Activated naive CD4-positive, alpha-beta T cell treated with Interleukin-2 at 50 U/mL for 16 hours (primary cell): ENCODE measurements at places on chromosomes 5 and 9.

- no peak for DNase-seq
Measured at GRCh38 chr9:127307802-127308201, 43.2 kb downstream of the GARNL3 start.

DNA sequence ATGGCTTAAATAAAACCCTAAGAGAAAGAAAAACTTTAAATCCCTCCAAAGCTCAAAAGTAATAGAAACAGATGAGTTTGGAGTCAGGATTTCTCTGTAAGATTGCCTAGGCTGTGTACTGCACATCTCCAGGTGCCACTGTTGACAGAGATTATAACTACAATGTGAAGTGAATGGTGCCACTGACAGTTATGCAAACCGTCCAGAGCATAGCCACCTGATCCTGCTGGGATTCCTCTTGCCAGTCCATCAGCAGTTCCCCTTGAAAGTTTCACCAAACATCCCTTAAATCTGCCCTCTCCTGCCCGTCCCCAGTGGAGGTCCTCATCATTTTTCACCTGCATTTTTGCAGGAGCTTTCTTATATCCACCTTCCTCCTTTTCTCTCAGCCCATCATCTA lies 42.5 kb downstream of the FXN start:
- DNase-seq: no peak

GRCh38 chr5:129459450-129459776 lies 685 bp upstream of the ADAMTS19 start:
- DNase-seq: no peak

- no peak for DNase-seq
Measured at GRCh38 chr5:14208071-14209021, 65.2 kb downstream of the TRIO start.

DNA sequence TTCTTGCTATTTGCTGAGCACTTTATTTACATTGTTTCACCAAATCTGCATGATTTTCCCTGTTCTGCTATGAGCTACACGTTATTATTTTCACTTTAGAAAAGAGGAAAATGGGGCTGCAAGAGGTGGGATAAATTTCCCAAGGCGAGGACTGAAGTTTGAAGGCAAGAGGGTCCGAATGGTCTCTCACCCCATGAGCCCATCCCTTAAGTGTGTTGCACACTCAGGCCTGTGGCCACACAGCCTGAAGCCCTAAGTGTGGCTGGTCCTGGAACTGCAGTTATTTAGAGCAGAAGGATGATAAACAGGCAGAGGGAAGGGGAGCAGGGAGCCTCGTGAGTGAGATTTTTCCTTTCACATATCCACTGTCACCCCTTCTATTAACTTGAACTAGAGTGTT lies 7.8 kb downstream of the PDE8B start:
- DNase-seq: no peak

- DNase-seq: no peak
Measured at GRCh38 chr5:122581629-122582028, 193.3 kb upstream of the SNX2 start.

GRCh38 chr5:65742565-65743231 lies 20.7 kb downstream of the NLN start:
- peak; percentile 21 for DNase-seq

DNA sequence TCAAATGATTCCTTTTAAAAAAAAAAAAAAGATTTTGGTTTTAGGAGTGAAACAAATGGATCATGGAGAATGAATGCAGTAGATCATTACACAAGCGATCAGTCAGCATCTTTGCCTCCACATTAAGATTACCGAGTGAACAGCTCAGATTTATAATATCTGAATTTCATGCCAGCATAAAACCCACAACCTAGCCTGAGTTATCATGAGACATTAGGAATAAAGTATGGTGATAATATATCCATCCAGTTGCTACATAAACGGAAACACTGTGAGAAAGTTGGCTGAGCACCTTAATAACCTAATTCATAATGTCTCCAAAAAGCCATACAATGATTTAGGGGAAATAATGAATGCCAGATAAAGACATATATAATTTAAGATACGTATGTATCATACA lies 553.1 kb upstream of the TUSC1 start:
- DNase-seq: no peak

- DNase-seq: no peak
Measured at GRCh38 chr5:23528677-23529076, 21.3 kb downstream of the PRDM9 start.

- no peak for DNase-seq
Measured at GRCh38 chr9:16485160-16485559, 385.3 kb downstream of the BNC2 start.

DNA sequence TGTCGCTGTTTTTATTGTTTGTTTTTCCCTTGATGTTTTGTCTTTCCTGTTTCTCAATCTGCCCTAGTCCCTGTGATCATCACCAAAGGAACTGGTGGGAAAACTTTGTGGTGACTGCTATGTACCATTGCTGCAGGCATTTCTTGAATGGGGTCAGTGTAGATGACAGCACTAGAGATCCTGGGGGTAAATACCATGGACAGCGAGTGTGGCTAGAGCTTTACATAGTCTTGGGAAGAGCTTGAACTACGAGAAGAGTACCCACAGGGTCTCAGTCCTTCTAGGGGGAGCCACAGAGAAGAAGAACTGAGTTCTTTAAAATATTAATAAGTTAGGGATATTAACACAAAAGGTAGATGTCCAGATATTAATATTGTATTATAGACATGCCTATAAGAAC lies 138.8 kb downstream of the PAM start:
- no peak for DNase-seq

DNA sequence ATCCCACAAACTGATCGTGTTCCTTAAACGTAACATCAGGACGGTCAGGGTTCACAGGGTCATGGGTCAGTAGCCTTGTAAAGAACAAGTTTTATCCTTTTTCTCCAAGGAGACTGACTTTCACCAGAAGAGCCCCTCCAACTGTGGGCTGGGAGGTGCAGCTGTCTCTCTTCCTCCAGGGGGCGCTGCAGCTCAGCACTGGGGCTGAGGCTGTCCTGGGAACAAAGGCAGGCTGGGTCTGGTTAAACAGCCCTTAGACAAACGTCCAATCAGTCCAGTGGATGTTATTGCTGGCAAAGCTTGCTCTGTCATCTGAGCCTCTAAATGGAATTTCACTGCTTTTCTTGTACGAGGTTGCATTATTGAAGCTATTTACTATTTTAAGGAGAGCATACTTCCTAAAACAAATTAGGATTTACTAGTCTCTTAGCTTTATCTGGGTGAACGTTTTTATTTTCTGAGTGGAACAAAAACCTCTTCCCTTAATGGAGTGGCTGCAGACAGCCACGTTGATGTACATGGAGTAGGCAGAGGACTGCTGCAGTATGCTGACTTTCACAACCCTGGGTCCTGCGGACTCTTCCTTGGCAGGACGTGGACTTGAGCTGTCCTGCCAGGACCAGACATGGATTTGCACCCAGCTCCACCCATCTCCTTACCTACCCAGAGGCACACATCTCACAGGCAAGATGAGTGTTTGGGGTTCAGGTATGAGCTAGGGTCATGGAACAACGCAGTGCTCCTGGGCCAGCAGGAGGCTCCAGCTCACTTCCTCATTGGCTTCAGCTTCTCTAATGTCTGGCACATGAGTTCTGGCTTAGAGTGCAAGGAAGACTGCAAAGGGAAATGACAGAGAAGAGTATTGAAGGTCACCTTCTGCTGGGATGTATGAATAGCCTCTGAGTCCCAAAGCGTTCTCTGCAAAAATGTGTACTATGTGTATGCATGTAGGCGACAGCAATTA lies 7.8 kb downstream of the EXOSC2 start:
- peak; percentile 74 for DNase-seq

GRCh38 chr9:120971938-120972337 lies 45.3 kb upstream of the TRAF1 start:
- DNase-seq: no peak

GRCh38 chr9:6068983-6069382 lies 53.6 kb upstream of the RANBP6 start:
- no peak for DNase-seq

- DNase-seq: peak; percentile 52
Measured at GRCh38 chr5:1380011-1380817, 35.3 kb upstream of the CLPTM1L start.

DNA sequence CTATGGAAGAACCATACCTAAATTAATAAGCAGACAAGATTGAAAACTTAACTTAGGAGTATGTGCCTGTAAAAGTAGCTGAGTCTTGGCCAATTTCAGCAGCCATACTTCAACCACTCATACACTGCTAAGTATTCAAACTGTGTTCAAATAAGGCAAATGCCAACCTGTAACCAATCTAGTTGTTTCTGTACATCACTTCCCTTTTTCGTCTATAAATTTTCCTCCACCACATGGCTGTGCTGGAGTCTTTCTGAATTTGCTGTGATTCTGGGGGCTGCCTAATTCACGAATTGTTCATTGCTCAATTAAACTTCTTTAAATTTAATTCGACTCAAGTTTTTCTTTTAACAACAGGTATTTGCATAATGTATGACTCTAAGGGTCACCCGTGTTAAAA lies 184.4 kb downstream of the PLK2 start:
- no peak for DNase-seq

GRCh38 chr9:82604947-82605656 lies 457.8 kb downstream of the RASEF start:
- no peak for DNase-seq

GRCh38 chr9:115636596-115636995 lies 517.0 kb upstream of the PAPPA start:
- DNase-seq: no peak

DNA sequence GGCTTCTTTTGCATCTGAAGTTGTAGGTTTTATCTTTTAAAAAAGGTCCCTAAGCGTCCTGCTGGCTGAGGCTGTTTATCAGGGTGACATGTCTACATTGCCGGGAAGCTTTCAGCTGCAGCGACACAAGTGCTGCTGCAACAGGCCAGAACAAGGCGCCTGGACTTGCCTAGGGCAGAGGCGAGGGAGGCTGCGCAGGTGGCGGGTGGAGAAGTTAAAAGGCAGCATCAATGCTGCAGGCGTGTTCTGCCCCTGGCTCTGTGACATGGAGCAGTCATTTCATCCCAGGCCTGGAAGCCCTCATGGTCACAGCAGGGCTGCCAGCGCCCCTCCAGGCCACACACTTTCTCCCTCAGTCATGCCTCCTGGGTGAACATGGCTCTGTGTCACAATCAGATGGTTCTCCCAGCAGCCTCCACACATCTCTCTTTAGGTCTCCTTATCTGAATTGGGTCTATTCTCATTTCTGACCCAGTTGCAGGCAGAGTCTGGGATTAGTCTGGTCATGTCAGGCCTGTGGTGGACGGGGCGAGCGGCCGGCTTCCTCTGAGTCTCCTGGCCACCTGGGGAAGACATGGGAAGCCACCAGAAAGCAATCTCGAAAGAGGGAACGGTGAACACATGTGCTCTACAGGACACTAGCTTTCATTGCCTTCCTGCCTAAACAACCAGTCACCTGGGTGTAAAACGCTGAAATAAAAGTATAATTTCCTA lies 41.3 kb downstream of the IRX2 start:
- DNase-seq: no peak

GRCh38 chr5:160312134-160312959 lies at the start of gene CCNJL:
TSS of gene CCNJL (minus strand) at chr5:160312564. CDS start at chr5:160311923, 641 bp downstream.
- DNase-seq: no peak

GRCh38 chr9:89177944-89178829 lies at the start of gene SHC3:
TSS of gene SHC3 (minus strand) at chr9:89178818. CDS start at chr9:89178460, 358 bp downstream.
- no peak for DNase-seq

DNA sequence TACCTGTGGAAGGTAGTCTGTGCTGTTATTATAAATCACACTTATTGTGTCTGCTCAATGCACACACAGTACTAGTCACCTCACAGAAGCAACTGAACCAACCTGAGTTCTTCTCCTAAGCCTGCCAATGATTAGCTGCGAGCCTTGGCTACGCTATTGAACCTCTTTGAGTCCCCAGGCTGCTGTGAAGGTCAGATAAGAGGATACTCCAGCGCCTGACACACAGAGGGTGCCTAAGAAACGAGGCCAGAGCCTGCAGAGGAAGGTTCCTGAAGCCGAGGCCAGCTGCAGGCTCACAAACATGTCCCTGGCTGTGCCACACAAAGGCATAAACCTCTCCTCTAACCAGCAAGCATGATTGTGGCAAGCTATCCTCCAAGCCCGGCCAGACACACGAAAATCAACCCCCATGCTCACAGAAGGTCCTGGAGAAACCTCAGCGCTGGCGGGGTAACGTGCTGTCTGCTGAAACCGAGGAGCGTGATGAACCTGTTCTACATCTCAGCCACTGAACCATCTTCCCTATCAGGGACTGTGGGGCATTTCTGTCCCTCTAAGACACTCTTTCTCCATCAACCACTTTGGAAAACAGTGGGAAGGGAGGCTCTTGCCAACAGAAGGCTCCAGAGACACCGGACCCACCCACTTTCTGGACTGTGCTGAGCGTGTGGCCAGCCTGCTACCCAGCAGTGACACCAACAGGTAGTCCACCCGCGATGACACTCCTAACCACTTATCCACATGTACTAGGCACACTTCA lies 53.2 kb upstream of the SLC25A51 start:
- DNase-seq: no peak

DNA sequence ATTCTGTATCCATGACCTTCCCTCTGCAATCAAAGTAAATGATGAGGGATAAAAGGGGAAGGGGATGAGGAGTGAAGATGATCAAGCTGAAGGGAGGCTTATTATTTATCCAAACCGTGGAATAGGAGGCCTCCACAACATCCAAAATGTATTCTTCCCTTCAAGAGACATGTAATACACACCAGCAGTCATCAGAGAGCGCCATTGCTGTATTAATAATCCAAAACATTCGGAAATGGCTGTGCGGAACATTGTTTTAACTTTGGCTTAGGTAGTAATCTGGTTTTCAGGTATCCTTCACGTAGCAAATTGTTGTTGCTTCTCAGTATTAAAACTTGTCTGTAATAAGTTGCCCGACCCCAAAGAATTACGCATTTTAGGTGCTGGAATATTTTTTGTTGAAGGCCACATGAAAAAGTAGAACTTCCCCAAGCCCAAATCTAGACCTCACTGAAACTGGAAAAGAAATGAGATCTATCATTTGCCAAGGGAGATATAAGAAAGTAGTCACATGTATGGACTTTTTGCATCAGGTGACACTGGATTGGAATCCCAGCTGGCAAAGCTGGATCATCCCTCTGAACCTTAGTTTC lies 2.6 kb upstream of the BOD1 start:
- peak; percentile 38 for DNase-seq

DNA sequence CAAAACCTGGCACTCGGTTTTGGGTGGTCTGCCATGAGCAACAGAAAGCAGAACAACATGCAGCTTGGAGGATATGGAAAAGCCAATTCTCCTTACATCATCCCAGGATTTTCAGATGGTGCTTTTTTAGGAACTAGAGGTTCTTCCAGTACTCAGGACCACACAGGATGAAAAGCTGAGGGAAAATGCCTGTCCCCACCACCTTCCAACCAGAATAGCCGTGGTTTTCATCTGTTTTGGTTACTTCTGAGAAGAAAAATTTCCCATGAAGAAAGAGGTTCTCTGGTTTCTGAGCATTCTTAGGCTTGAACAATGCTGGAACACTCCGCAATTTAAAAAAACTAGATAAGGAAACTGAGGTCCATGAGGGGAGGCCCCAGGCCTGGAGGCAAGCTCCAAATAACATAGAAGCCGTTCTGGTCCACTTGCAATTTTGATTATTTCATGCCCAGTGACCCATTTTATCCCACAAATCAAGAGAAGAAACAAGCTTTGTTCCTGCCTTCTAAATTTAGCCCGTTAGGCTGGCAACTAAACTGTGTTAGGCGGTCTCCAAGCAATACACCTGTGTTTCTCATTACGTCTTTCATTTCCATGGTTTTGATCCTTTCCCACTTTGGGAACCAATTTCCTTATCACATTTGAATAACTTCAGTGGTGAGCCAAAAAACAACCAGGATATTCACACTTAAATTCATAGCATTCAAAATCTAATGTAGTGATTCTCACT lies 79.2 kb upstream of the SPIN1 start:
- DNase-seq: no peak
